ENCODE measurements at places on chromosomes 2 and 18. TPM values are rescaled to one million over a fixed set of nuclear protein-coding genes. Genes with fewer than 3 reads are reported as not detected.

- peak; percentile 97 for DNase-seq
Measured at GRCh38 chr2:23445450-23445868, 60.5 kb downstream of the KLHL29 start.

GRCh38 chr2:6692819-6693218 is 172.9 kb downstream of the CMPK2 start:
- DNase-seq = no peak

DNA sequence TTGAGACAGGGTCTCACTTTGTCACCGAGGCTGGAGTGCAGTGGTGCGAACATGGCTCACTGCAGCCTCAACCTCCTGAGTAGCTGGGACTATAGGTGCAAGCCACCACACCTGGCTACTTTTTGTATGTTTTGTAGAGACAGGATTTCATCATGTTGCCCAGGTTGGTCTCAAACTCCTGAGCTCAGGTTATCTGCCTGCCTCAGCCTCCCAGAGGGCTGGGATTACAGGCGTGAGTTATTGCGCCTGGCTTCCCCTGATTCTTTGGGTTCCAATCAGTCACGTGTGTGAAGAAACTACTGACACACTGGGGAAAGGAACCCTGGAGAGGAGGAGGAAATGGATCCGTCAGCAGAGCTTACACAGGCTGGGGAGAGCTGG is 22.3 kb upstream of the RAB10 start:
- no peak for DNase-seq

GRCh38 chr18:60892441-60892840 is 440.8 kb upstream of the CDH20 start:
- peak; percentile 79 for DNase-seq

DNA sequence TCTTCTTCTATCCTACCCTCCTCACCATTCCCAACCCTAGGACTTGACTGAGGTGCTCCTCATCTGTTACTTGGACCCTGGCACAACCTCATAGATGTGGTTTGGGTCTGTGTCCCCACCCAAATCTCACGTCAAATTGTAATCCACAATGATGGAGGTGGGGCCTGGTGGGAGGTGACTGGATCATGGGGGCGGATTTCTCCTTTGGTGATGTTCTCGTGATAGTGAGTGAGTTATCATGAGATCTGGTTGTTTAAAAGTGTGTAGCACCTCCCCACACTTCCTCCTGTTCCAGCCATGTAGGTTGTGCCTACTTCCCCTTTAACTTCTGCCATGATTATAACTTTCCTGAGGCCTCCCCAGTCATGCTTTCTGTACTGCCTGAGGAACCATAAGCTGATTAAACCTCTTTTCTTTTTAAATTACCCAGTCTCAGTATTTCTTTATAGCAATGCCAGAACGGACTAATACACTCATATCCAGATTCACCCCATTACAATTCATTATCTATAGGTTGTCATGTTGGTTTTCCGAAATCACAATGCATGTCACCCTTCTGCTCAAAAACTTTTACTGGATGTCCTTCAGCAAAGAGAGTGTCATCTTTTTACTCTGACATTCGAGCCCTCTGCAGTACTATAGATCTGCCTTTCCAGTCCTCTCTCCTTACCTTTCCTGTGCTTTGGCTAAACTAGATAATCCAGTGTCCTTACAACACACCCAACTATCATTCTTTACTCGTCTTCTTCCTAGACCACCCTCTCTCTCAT is 45.7 kb downstream of the APOB start:
- no peak for DNase-seq

DNA sequence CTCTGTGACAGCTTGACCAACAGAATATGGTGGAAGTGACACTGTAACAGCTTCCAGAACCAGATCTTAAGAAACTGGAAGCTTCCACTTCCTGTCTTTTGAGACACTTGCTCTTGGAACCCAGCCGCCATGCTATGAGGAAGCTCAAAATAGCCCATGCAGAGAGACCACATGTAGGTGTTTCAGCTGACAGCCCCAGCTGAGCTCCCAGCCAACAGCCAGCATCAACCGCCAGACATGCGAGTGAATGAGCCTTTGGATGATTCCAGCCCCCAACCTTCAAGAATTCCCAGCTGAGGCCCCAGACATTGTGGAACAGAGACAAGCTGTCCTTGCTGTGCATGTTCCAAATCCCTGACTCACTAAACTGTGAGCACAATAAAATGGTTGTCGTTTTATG is 27.9 kb downstream of the ACVR1 start:
- DNase-seq = no peak

GRCh38 chr2:194223218-194223617 is 1433.8 kb upstream of the SLC39A10 start:
- DNase-seq = no peak

The IL1RL2 gene
- 2.6 TPM for total RNA-seq

- no peak for DNase-seq
Measured at GRCh38 chr2:2904721-2905350, 472.8 kb downstream of the EIPR1 start.

DNA sequence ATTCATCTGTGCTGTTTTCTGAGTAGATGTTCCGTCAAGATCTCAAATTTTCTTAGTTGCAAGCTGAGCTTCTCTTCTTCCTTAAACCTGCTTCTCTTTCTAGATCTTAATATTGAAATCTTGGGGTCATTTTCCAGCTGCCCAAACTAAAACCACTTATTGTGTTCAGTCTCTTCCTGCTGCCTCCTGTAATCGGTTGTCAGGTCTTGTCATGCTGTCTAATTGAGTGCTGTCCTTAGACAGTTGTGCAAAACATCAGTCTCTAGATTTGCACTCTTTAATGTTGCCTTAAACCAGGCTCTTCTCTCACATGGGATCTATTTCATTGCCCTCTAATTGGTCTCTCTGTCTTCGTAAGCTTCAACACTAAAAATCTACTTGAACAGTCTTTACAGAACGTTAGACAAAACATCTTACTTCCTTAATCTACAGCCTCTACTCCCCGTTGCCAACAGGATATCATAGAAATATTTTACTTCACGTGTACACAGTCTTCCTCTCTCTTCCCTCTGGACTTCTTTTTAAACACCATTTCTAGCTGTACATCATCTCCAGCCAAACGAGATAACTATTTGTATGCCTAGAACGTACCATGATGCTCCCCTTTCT is 34.9 kb downstream of the GPD2 start:
- no peak for DNase-seq

DNA sequence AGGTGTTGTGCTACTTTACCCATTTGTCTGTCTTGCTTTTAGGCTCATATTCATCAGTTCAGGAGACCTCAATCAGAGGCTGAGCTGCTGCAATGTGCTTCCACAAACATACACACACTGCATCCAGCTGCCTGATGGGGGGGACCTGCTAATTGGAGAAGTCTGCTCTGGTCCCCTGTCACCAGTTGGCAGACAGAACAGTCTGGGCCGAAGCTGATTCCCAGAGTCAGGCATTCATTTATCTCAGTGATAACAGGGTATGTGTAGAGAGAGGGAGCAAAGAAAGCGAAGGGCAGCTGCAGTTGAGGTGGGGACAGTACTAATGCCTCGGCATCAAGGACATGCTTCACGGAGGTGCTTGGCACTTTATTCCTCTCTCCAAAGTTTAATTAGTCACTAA is 584.3 kb upstream of the PIK3C3 start:
- no peak for DNase-seq

GRCh38 chr18:79521416-79522205 is 125.9 kb downstream of the NFATC1 start:
- DNase-seq = no peak

DNA sequence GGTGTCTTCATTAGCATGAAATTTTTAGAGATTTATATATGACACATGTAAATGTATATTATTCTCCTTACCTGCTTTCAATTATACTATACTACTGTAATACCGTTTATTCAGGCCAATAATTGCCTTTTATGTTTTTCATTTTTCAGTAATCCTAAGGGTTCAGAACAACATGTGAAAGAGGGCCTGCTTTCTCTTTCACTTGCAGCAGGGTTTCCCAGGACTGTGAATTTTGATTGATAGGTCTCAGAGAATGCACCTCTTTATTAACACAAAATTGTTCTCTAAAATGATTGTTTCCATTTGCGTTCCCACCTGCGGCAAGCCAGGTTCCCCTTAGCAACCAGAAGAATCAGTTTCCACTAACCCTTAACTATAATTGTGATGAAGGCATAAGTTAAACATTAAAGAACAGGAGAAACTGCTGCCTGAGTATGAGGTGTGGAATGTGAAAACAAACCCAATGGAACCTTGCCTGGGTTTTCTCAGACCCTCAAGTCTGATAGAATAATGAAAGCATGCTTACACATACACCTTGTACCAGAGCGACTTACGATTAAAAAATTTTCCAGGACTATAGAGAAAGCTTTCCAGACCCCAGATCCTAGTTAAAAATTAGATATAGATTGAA is 1591.2 kb upstream of the LRRTM1 start:
- no peak for DNase-seq

- DNase-seq = no peak
Measured at GRCh38 chr2:241161646-241162281, 11.5 kb downstream of the PPP1R7 start.

DNA sequence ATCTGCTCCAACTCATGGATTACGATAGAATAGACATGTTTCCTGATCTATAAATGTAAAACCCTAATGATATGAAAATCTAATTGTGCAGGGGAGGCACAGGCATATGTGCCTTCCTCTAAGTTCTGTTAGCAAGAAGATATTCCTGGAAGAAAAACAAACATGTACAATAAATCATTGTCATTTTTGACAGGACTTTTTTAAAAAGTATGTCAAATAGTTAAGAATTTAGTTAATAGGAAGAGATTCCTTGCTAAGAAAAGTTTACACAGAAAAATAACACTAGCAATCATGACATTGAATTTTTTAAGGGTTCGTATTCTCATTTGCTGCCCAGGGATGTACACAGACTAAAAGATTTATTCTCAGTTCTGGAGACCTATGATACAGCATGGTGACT is 15.3 kb upstream of the CREB1 start:
- no peak for DNase-seq

DNA sequence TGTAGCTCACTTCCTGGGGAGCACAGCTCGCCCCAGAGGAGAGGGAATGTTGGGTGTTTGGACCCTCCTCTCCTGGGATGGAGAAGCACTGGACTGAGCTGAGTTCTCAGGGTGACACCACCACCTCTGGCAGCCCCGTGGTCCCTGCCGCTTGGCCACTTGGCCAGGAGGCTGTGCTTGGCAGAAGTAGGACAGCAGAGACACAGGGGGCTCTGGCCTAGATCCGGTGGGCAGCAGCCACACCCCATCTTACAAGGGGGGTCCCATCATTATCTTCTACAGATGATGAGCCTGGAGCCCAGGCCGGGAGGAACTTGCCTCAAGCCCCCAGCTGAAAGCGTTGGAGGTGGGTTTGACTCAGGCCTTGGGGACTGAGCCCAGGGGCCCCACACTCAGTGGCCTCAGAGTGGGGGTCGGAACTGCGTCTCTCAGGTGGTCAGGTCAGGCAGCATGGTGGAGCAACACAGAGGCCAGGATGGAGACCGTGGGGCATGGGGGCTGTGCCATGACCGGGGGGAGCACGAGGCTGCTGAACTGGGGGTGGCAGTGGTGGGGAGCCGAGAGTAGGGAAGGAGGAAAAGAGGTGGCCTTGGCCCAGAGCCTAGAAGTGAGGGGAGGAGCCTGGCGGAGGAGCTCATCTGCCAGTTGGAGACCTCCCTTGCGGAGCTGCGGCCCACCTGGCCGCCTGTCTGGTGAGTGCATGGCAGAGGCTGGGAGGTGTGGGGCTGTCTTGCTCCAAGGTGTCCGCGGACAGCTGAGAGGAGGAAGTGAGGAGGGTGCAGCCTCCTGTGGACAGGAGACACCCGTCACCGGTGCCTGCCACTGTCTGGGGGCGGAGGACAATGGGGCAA is 63.6 kb upstream of the HDAC4 start:
- DNase-seq = no peak

DNA sequence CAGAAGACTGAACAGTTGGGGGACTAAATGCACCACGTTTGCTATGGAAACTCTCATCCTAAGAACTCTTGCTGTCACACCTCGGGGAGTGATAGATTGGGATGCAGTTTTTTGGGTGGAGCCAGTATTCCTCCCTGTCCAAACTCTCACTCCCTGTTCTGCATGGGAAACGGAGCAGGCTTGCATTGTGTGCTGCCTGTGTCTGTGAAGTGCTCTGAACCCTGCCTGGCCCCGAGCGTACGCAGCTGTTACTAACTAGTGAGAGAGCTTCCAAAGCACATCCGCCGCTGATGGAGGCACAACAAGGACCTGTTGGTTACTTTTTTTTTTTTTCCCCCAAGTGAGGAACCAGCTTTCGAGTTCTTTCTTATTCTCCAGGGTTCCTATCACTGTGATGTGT is 195.5 kb downstream of the ANAPC1 start:
- DNase-seq = no peak

DNA sequence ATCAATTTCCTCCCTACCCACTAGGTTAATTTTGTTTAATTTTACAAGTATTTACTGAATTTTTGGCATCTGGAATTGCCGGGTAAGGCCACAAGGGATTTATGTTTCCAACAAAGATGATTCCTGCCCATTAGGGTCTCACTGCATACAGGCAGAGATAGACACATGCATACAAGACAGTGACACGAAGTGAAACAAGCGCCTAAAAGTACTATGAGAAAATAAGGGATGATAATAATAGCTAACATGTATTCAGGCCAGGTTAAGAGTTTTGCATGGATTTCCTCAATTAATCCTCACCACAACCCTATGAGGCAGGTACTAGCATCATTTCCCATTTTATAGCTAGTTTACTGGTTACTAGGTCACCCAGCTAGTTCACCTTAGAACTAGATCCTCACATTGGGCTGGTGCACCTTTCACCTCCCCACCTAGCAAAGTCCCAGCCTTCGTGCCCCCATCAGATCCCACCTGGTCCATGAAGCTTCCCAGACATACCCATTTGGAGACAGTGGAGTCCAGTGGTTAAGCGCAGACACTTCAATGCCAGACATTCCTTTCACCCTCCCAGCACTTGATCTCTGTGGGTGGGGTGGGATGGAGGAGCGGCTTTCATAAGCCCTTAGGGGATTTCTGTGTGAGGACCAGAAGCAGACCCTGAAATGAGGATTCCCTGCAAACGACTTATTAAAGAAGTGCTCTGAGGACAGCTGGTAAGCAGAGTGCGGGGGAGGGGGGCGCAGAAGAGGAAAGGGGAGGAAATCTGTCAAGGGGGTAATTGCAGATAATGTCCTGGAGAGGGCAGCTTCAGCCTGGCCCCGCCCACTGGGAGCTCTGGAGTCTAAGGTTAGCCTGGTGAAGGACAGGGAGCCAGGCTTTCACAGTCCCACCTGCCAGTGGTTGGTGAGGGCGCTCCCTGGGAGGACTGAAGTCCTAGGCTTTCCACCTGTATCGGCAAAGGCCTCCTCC is 5.8 kb upstream of the DGUOK start:
- DNase-seq = no peak

- peak; percentile 88 for DNase-seq
Measured at GRCh38 chr18:12005538-12006487, 24.5 kb downstream of the IMPA2 start.

DNA sequence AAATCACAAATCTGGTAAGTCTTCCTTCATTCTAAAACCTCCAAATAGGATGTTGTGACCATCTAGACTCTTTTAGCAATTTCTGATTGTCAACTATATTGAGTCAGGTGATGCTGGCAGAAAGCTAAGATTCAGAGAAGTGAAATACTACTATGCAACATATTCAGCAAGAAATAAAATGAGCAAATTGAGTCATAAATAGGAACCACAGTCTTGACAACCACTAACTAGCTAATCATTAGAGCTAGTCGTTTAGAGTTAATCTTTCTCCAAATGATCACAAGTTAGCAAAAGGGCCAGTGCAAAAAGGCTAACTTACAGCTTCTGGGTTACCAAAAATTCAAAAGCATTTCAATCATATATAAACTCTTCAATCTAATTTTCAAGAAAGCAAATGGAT is 54.5 kb downstream of the ROCK1 start:
- DNase-seq = peak; percentile 6

The CDH2 gene
- total RNA-seq = 0.79 TPM

The CRYGD gene
- not detected for total RNA-seq

GRCh38 chr2:20562540-20563225 is 88.2 kb downstream of the HS1BP3 start:
- no peak for DNase-seq
